Fibroblast of villous mesenchyme (primary cell): ENCODE measurements at places on chromosomes 3 and 15. TPM values are rescaled to one million over a fixed set of nuclear protein-coding genes. Genes with fewer than 3 reads are reported as not detected.

The SNTN gene
- not detected in 2 replicates for total RNA-seq

The CDAN1 gene
- total RNA-seq: 6.8 and 15.1 TPM in 2 replicates

The XCR1 gene
- total RNA-seq: not detected in 2 replicates

The ADGRG7 gene
- total RNA-seq: not detected in 2 replicates

The PLA2G4E gene
- total RNA-seq: not detected in 2 replicates

The MST1R gene
- under 0.01 and 0.32 TPM in 2 replicates for total RNA-seq

The COPG1 gene
- total RNA-seq: 371 and 402 TPM in 2 replicates

The PRKCD gene
- total RNA-seq: 1.7 and 2.6 TPM in 2 replicates

The RBMS3 gene
- total RNA-seq: 64.1 and 85.9 TPM in 2 replicates

The IQCF5 gene
- not detected in 2 replicates for total RNA-seq

The GPR27 gene
- not detected in 2 replicates for total RNA-seq

The U2SURP gene
- 76.0 and 86.4 TPM in 2 replicates for total RNA-seq

The SEMA3F gene
- 0.32 and 0.86 TPM in 2 replicates for total RNA-seq

The MEX3B gene
- total RNA-seq: 3.9 and 6.4 TPM in 2 replicates

The ZNF710 gene
- total RNA-seq: 13.0 and 16.8 TPM in 2 replicates

The CD200R1 gene
- under 0.01 TPM in 2 replicates for total RNA-seq

The GOLGA6L7 gene
- not detected in 2 replicates for total RNA-seq

The PXYLP1 gene
- total RNA-seq: 3.2 and 3.5 TPM in 2 replicates

The MLF1 gene
- 6.1 and 8.2 TPM in 2 replicates for total RNA-seq

The CX3CR1 gene
- total RNA-seq: not detected in 2 replicates
